ENCODE measurements at places on chromosomes 16 and 17.

DNA sequence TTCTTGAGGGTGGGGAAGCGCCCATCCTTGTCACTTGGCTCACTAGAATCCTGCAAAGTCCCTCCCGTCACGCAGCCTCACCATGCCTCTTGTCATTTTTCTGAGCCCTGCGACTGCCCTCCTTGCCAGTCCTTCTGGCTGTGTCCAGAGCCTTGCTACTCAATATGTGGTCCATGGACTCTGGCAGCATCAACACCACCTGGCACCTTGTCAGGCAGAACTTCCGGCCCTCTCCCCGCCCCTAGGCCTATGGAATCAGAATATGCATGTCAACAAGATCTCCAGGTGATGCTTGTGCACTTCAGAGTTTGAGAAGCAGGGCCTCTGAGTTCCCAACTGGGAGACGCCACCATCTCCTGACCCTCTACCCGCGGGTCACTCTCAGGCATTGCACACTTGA is 12.1 kb downstream of the PIMREG start:
- no peak for DNase-seq

DNA sequence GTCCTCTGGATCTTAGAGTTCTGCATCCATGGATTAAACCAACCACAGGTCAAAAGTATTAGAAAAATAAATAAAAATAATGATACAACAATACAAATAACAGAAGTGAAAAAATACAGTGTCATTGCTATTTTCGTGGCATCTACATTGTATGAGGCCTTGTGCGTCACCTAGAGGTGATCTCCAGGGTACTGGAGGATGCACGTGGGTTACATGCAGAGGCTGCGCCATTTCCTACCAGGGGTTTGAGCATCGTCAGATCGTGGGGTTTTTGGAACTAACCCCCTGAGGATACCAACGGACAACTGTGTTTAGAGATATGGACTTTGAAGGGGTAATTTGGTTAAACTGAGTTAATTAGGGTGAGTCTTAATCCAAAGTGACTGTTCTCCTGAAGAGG is 224.7 kb downstream of the ENGASE start:
- no peak for DNase-seq

DNA sequence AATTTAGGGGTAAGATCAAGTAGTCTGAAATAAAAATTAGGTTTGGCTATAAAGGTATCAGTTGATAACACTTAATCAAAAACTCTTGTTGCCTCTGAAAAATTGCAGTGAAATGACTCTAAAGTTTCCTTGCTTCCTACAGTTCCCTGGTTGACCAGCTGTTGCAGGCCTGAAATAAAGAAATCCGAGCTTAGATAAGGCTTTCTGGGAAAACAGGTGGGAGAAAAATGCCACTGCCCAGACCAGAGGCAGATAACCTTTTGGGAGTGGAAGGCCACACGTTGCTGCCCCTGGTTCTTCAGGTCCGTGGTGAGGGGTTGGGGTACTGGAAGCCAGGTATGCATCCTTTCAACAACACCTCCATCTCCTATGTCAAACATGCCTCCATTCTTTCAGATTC is 111.3 kb downstream of the HS3ST3A1 start:
- no peak for DNase-seq

GRCh38 chr17:82838386-82839063 is 1.3 kb downstream of the ZNF750 start:
- DNase-seq: no peak

- DNase-seq: no peak
Measured at GRCh38 chr16:3846595-3847091, 33.9 kb downstream of the CREBBP start.

DNA sequence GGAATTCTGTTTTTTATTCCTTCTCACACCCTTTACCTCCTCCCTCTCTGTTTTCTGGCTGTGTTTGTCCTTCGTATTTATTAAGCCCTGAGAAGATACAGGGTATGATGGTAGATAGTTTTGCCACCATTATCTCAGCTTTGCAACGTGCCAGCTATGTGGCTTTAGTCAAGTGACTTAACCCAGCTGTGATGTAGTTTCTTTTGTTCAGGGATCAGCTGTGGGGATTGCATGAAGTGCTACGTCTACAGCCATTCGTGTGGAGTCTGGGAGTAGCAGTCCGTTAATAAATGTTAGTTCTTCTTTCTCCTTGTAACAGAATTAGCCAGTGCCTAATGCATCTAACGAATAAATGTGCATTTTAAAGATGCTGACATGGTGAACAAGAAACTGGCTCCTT is 128.4 kb downstream of the HAPSTR1 start:
- no peak for DNase-seq

DNA sequence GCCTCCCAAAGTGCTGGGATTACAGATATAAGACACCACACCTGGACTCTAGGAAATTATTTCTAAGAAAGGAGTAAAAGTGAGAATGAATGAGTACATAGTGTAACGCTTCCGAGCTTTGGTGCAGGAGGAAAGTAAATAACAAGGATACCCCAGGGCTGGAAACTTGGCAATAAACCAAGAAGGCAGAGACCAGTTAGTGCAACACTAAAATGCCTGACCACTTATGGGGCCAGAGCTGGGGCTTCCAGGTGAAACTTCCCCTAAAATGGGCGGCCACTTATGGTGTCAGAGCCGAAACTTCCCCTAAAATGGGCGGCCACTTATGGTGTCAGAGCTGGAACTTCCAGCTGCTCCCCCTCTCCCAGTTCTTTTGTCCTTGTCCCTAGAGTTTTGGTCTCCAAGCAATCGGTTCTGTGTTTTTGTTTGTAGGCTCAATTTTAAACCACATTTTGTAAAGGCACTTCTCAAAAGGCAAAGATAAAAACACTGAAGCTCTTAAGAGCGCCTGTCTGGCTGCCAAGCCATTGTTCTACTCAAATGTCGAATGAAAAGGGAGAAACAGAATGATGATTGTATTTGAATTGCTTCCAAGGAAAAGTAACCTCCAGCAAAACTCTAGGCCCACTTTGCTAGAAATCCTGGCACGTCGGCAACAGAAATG is 63.9 kb downstream of the NXN start:
- DNase-seq: no peak

GRCh38 chr16:88534638-88535190 is 35.5 kb upstream of the ZC3H18 start:
- DNase-seq: no peak

DNA sequence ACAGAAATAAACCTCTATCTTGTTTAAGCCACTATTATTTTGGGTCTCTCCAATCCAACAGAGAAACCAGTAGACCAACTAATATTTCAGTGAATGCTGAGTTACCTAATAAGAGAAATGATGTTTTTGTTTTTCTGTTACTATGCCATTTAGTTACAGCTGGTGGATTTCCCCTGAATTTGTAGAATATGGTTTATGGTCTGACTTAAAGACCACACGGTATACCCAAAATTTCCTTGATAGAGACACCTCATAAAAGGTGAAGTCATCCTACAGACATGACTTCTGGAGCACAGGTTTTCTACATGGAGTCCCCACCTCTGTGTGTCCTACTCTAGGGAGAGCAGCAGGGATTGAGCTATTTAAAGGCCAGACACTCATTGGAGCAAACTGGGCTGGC is 13.3 kb downstream of the PIK3R5 start:
- DNase-seq: no peak

DNA sequence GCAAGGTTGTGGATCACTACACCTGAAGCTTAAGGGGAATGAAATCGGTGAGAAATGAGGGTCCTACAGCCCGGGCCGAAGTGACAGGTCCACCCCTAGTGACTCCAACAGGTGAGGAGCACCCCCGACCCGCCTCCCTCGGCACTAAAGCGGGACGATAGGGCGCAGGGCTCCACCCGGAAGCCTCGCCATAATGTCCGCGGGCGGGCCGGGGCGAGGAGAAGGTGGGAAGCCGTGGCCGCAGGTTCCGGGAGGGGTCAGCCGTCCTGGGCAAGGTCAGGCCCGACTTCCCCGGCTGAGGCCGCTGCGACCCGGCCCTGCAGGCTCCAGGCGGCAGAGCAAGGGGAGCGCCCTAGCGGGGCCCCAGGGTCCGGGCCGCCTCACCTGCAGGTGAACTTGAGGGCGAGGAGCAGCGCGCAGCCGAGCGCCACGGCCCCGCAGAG is 543 bp downstream of the TXNDC11 start:
- no peak for DNase-seq

DNA sequence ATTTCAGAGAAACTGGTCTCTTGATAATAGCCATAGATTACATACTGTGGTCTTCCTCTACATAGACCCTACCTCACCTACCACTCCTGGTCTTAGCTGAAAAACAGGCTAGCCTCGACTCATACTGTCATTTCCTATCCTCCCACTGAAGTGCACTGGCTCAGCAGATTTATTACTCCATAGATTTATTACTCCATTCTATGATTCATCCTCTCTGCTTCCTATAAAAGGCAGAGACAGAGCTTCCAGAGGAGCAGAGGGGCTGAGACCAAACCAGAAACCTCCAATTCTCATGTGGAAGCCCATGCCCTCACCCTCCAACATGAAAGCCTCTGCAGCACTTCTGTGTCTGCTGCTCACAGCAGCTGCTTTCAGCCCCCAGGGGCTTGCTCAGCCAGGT is at the start of gene CCL7:
Gene CCL7 (plus strand): TSS at position 253 of the 400 bp plus-strand sequence. CDS start 70 bp downstream, at position 323.
- DNase-seq: no peak

DNA sequence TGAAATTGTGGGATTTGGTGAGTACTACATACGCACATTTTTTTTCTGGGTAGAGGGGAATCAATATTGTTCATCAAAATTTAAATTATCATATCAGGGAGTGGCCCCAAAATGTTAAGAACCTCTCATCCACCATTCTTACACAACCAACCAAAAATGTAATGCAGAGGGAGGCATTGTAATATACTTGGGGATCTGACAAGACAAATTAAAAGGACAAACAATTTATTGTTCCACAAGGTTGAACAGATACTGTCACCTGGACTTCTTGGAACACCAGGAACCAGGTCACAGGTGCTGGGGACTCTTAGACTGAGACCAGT is 14.7 kb upstream of the HOXB9 start:
- DNase-seq: no peak

GRCh38 chr17:73613271-73614233 is 30.7 kb downstream of the SDK2 start:
- no peak for DNase-seq

- no peak for DNase-seq
Measured at GRCh38 chr16:10228779-10229178, 46.6 kb upstream of the GRIN2A start.

GRCh38 chr17:2867441-2868424 is 71.5 kb downstream of the RAP1GAP2 start:
- no peak for DNase-seq

- DNase-seq: no peak
Measured at GRCh38 chr17:10121971-10122707, 76.3 kb downstream of the GAS7 start.

- DNase-seq: no peak
Measured at GRCh38 chr17:14325618-14326167, 24.8 kb downstream of the HS3ST3B1 start.

GRCh38 chr17:47804461-47804860 is 17.1 kb downstream of the OSBPL7 start:
- no peak for DNase-seq

DNA sequence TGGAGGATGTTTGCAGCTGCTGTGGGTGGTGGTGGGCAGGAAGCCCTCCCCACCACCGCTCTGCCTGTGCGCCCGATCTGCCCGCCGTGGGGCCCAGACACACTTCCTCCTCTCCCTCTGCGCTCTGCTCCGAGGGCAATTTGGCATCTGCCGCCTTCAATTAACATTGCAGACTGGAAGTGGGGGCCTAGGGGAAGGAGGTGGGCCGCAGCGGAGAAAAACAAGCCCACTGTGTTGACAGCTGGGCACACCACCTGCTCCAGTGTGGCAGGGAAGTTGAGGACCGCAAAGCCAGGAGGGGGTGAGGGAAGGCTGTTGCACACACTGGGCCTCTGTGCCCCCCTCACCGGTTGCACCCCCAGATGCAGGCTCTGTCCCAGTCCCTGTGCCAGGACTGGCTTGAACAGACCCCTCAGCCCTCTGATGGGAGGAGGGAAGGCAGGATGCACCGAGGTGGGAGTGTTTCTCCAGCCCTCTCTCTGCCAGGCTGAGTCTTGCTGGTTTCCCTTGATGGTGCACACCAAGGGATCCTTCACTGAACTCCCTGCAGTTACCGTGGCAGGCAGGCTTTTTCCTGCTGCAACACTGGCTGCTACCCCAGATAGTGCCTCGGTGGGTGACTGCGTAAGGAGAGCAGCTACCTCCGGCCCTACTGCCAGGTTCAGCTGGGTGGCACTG is 72.8 kb upstream of the MED9 start:
- DNase-seq: no peak
